Effector CD4-positive, alpha-beta T cell (primary cell): ENCODE measurements at places on chromosomes 1 and 21.

DNA sequence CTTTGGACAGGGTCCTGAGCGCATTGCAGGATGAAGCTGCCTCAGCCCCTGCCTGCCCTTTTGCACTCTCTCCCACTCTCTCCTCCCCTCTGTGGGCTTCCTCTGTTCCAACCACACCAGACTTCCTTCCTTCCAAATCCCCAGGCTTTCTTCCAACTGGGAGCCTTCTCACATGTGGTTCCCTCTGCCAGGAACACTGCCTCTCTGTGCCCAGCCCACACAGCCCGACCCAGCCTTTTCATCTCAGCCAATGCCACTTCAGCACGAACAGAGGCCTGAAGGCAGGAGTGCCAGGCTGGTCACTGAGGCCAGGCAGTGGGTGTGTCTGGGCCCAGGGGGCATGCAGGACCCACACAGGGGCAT, 5.9 kb downstream of the SELENON start:
- no peak for DNase-seq

- no peak for DNase-seq
These were observed 93.5 kb downstream of the AKT3 start for GRCh38 chr1:243756529-243756928.

DNA sequence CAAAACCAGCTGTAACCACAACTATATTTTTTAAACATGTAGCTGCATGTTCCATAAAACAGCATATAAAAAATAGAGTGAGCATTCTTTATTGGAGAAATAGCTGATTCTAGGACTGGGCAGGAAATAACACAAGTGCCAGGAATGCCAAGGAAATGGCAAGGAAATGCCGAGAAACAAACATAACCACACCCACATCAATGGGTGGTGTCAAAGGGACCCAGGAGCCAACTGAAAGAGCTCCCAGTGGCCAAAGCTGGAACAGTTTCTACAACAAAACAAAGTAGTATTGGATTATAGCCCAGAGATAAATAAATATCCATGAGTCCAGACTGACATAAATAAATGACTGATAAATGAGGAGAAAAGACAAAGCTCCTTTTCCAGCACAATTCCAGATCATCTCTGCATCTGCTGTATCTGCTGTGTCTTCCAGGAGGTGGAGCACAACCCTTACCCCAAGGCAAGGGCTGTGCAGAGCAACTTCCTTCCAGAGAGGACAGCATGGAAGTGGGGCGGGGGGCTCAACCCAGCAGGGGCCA, 28.1 kb downstream of the ADARB1 start:
- DNase-seq: no peak

- DNase-seq: no peak
These were observed 39.7 kb downstream of the RIPK4 start for GRCh38 chr21:41726970-41727783.

DNA sequence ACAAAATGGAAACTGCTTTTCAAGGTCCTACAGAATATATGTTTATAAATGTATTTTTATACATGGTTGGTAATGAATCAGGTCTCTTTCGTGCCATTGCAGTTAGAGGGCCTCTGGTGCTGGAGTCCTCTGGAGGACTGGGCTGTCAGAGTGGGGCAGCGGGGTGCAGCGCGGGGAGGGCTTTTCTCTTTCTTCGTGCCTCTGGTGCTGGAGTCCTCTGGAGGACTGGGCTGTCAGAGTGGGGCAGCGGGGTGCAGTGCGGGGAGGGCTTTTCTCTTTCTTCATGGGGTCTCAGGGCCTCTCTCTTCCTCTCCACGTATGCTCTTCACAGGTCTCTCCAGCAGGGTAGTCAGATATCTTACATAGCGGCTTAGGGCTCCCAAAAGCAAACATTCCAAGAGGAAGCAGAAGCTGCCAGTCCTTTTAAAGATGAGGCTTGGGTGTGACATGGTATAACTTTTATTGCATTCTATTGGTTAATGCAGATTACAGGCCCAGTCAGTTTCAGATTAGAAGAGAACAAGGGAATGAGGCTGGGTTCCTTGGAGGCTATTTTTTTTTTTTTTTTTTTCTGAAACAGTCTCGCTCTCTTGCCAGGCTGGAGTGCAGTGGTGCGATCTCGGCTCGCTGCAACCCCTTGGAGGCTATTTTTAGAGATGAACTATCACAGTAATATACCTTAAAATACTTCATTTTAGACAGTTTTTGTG, 13.1 kb downstream of the SDCCAG8 start:
- no peak for DNase-seq

GRCh38 chr1:68293609-68294366, 61.5 kb upstream of the WLS start:
- no peak for DNase-seq

GRCh38 chr1:181250038-181250437, 161.5 kb downstream of the IER5 start:
- no peak for DNase-seq

DNA sequence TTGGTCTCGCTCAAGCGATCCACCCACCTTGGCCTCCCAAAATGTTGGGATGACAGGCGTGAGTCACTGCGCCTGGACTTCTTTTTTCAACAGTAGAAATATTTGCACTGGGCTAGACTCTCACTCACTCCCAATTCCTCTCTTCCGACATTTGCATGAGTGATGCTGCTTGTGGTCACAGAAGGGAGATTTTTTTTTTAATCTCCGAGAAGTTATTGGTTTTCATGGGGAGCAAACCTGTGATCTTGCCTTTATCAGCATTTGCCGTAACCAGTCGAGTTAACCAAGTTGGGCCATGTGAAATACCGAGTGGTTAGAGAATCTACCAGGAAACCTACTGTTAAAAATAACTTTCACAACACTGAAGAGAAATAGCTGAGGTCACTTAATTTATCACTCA, 21.1 kb downstream of the ERG start:
- DNase-seq: no peak

GRCh38 chr1:74861867-74862266, 128.9 kb downstream of the TYW3 start:
- no peak for DNase-seq

DNA sequence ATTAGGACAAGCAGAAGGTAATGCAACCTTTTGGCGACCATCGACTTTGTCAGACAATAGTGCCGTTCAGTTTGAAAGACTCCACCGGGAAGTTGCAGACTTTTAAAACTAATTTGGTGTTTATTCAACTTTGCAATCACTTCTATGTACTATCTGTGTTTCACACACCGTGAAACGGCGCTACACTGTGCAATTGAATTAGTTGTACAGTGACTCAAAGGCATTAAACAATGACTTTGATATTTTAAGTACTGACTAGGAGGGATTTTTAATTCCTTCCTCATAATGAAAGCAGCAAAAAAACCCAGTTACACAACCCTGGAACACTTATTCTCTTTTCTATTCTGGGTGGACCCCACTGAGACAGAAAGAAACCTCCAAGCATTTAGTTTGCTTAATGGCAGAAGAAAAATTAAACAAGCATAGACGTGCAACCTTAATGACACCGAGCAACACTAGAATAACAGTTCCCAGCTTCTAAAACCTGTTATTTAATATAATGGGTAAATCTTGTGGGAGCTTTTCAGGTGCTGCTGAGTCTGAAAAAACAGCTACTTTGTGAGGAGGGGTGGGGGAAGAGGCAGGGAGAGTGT, 176.8 kb downstream of the LMO4 start:
- DNase-seq: no peak

DNA sequence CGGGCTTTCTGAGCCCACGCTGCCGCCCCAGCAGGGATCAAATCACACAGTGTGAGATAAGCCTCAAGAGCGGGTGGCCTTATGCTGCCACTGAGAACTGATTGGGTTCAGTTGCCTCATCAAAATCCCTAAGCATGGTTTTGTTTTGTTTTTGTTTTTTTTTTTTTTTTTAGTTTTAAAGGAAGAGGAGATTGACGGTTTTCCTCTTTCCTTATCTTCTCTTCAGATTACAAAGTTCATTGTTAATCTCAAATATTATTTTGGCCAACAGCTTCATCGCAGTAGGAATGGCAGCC, 651 bp downstream of the COA6 start:
- no peak for DNase-seq

- no peak for DNase-seq
These were observed 30.7 kb downstream of the CD58 start for GRCh38 chr1:116540088-116540487.

DNA sequence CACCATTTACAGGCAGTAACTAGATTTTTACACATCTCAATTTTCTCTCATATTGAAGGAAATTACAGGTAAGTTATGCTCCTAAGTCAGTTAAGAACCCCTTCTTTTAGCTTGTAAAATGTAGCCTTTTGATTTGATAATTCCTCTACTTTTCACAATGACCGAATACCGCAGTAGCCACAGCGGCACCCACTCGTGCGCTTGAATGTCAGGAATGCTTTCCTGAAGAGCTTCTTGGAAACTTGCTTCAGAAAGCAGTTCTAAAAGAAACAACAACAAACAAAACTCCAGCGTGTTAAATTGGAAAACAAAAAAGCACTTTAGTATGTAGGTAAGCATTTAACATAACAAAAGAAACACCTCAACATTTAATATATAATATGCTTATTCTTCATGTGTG, 9.9 kb upstream of the DNTTIP2 start:
- no peak for DNase-seq

GRCh38 chr1:12756768-12757413, 10.9 kb downstream of the CFAP107 start:
- no peak for DNase-seq

DNA sequence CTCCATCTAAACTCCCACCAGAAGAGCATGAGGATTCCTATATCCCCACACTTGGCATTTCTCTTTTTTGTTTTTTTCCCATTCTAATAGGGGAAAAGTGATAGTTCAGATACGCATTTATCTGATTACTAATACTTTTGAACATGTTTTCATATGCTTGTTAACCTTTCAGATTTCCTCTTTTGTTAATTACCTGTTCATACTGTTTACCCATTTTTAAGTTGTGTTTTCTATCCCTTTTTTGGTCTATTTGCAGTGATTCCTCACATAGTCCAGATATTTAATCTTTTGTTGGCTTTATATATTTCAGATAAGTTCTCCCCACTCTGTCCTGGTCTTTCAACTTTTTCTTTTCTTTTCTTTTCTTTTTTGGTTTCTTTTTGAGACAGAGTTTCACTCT, 13.6 kb upstream of the PIGK start:
- DNase-seq: no peak

GRCh38 chr1:187842406-187843165, 1013.8 kb downstream of the PLA2G4A start:
- DNase-seq: no peak

DNA sequence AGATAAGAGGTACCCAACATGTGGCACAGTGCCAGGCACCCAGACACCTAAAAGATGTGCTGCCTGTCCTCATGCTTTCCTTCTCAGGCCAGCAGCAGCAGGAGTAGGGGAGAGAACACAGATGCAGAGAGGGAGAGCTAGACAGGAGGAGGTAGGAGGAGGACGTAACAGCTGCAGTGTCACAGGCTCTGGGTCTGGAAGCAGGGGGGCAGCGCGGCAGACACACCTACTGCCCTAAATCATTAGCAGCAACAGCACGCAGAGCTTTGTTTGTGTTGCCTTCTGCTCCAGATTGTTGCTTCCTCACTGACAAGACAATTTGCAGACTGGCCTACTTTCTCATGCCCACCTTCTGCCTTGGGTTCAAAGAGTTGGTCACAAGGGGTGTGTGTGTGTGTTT, 196.7 kb upstream of the DAB1 start:
- no peak for DNase-seq

DNA sequence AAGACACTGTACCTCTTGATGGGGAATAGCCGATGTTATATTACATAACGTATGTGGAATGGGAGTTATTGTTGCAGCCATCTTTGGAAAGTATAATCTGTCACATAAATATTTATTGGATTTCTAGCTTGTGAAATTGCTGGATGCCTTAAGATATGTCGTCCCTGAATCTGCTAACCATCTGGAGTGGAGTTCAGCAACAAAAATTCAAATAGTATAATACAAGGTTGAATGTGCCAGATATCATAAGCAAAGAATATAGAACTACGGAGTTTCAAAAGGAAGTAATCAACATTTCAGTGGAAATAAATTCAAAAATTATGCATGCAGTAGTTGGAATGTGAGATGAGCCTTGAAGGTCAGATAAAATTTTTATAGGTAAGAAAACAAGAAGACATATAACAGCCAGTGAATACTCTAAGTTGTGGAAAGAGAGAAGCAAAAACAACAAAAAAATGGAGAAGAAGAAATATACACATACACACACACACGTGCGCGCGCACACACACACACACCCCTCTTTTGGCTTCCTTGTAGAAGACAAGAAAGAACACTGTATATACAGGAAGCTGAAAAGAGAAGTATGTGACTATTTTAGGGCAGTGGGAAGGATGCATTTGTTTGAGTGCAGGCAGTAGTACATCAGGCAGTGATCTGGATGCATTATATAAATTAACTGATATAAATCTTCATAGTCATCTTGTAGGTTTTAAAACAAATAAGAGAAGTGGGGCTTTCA, 516.7 kb downstream of the KCNT2 start:
- no peak for DNase-seq
